Mammary microvascular endothelial cell (primary cell): ENCODE measurements at places on chromosomes 5 and 9. TPM values are rescaled to one million over a fixed set of nuclear protein-coding genes. Genes with fewer than 3 reads are reported as not detected.

Gene IL5
- total RNA-seq, result not detected in 2 replicates

Gene LSM11
- total RNA-seq, result 4.4 and 4.6 TPM in 2 replicates

Gene FOXI1
- not detected in 2 replicates for total RNA-seq

Gene SLC27A6
- total RNA-seq, result not detected in 2 replicates
